ENCODE measurements at places on chromosomes 13 and 19.
A peak's percentile ranks its signal among the peaks of the same experiment; 100 is the strongest.

GRCh38 chr13:95552539-95553441 lies at the start of gene CLDN10:
Gene CLDN10, plus strand, starts transcription at chr13:95552720. Its CDS starts 34 bp downstream, at chr13:95552754.
- DNase-seq: no peak

- DNase-seq: no peak
Measured at GRCh38 chr19:35755550-35756376, 1.1 kb downstream of the HSPB6 start.

DNA sequence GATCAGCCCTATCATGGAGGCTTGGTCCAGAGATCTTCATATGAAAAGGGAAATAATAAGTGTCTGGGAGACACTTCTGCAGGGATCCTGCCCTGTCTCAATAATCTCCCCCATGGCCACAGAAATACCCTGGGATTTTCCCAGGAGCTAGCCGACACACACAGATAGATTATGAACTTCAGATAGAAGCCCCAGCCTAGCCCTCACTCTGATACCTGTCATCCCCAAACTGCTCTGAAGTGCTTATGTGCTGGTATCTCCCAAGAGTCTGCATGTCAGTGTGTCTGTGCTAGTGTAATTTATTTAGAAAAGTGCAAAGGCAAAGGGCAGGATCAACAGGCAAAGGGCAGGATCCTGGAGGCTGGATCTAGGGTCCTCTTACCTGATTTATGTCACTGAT lies 38.7 kb upstream of the ZNF766 start:
- no peak for DNase-seq

DNA sequence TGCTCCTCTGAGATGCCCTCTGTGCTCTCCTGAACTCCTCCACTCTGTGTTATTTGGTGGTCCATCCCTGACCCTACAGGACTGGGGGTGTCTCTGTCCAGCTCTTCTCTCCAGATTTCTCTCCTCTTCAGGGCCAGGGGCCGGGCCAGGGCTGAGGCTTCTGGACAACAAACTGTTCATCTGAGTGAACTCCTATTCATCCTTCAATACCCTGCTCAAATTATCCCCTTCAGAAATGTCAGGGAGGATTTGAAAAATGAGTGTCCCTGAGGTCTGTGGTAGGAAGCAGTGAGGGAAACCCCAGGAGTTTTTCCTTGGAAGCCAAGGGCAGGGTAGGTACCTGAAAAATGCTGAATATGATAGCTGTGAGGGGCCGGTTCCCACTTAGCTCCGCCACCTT lies 7.6 kb downstream of the PDE4C start:
- no peak for DNase-seq

DNA sequence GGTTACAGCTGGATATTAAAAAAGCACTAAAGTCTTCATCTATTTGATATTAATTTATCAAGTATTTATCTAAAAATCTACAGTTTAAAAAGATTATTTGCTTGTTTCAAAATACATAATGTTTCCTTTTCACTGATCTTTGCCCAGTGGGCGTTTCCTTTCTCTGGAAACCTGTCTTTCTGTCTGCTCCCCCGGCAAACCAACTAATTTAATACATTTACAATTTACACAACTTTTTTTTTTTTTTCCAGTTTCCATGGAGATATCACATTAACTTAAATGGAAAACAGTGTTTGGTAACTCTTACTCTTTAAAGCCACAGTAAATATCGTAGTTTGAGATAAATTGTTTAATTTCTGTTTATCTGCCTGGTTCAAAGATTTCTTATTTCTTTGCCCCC lies 5.3 kb downstream of the GPC6 start:
- no peak for DNase-seq

DNA sequence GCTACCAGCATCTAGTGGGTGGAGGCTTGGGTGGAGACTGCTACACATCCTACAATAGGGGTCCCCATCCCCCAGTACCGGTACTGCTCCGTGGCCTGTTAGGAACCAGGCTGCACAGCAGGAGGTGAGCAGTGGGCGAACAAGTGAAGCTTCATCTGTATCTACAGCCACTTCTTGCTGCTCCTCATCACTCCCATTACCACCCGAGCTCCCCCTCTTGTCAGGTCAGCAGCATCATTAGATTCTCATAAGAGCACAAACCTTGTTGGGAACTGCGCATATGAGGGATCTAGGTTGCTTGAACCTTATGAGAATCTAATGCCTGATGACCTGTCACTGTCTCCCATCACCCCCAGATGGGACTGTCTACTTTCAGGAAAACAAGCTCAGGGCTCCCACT lies 37.0 kb downstream of the NWD1 start:
- DNase-seq: no peak

- no peak for DNase-seq
Measured at GRCh38 chr19:29678484-29679106, 13.3 kb downstream of the PLEKHF1 start.

GRCh38 chr13:30615481-30615865 lies 2.2 kb upstream of the USPL1 start:
- peak; percentile 55 for DNase-seq

DNA sequence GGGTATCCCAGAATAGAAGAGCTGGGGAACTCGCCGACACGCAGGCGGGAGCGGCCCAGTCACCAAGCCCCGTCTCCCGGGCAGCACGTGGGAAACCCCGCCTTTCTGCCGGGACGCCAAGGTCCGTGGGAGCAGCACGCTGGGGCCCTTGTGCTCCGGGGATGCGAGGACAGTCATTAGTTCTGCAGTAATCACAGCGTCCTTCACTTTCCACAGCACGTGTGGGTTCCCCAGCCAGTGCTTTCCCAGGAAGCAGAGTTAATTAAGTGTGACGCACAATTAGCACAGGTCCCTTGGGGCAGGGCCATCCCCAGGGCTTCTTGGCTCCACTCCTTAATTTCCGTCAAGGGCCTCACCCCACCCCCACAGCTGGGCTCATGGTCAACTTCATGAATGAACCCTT lies 64.3 kb upstream of the C13orf46 start:
- no peak for DNase-seq

- no peak for DNase-seq
Measured at GRCh38 chr13:78024996-78025395, 106.4 kb upstream of the EDNRB start.

DNA sequence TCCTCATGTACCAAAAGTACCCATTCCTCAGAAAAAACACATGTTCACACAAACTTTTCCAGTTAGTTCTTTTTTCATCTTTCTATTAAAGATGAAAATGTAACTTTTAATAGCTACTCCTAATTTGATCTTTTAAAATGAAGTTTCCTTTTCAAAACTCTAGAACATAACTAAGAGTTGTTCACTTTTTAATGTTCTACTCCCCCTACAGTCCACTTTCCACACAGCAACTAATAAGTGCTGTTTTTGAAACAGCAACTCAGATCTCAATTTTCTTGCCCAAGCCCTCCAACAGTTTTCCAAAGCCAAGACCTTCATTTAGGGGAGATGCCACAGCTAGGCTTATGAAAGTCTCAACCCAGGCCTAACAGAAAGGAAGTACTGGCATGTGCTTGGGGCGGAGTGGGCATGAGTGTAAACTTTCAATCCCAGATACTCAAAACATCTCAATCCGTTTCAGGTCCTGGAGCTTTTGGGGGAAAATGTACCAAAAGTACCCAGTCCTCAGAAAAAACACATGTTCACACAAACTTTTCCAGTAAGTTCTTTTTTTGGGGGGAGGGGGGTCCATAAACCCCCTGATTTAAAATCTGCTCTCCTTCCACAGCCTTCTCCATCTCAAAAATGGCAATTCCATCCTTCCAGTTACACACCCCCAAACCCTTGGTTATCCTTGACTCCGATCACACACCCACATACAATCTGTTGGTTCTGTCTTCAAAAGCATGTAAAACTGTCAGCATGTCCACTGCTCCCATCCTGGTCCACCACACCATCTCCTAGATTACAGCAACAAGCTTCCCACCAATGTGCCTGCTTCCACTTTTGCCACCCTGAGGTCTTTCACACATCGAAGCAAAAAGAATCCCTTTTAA lies 2.0 kb downstream of the FBL start:
- DNase-seq: peak; percentile 38

DNA sequence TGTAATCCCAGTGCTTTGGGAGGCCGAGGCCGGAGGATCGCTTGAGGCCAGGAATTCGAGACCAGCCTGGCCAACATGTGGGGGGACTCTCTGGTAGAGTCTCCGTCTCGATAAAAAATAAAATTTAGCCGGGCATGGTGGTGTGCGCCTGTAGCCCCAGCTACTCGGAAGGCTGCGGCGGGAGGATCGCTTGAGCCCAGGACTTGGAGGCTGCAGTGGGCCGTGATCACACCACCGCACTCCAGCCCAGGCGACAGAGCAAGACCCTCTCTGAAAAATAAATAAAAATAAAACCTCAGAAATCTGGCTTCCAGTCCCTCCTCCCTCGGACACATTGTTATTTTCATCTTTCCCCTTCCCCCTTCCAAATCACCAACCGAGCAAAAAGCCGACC lies 332 bp downstream of the IRGQ start:
- DNase-seq: no peak

- peak; percentile 98 for DNase-seq
Measured at GRCh38 chr19:45584332-45585157, at the start of gene OPA3. Gene OPA3, minus strand, starts transcription at chr19:45584802. Its CDS starts 38 bp downstream, at chr19:45584764.

- DNase-seq: no peak
Measured at GRCh38 chr13:27336014-27336673, 65.5 kb downstream of the RASL11A start.

- DNase-seq: no peak
Measured at GRCh38 chr13:107003911-107004310, 436.0 kb upstream of the ARGLU1 start.

DNA sequence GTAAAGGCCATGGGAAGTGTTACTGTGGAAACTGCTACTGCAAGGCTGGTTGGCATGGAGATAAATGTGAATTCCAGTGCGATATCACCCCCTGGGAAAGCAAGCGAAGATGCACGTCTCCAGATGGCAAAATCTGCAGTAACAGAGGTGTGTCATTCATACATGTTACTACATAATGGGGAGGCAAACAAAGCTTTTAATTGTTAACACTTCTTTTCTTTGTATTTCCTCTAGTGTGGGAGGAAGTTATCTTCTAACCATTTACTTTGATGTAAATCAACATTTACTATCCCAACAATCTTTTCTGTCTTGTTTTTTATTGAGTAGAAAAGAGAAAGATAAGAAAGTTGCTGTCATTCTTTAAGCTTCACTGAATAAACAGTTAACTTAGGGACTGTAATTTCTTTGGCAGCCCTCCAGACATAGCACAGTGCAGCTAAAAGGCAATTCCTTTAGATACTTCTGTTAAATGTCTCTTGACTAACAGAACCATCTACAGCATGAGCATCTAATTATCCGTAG lies 126.9 kb downstream of the ITGBL1 start:
- peak; percentile 83 for DNase-seq

DNA sequence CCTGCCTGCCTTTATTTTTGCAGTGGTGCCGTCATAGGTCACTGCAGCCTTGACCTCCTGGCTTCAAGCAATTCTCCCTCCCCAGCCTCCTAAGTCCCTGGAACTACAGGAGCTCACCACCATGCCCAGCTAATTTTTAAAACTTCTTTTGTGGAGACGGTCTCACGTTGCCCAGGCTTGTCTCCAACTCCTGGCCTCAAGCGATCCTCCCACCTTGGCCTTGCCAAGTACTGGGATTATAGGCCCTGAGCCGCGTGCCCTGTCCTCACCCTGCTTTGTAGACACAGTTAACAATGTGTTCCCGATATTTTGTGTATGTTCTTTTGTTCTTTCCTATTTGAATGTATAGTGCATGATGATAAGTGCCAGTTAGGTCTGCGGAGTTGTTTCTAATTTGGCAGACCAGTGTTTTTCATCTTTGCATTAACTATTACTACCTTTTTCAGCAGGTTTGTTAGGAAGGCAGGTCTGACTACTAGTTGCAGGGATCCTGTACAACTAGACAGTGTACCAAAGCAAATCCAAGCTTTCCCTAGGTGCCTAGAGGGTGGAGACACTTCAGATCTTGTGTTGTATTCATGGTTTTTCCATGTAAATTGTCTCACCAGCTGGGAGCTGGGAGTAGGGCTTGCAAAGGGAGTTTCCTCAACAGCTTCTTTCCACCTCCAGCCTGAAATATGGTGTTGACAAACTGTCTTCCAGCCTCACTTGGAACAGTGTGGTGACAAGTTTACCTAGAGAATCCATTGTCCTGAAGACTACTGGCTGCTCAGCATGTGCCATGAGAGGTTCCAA lies 9.5 kb upstream of the WTIP start:
- no peak for DNase-seq

DNA sequence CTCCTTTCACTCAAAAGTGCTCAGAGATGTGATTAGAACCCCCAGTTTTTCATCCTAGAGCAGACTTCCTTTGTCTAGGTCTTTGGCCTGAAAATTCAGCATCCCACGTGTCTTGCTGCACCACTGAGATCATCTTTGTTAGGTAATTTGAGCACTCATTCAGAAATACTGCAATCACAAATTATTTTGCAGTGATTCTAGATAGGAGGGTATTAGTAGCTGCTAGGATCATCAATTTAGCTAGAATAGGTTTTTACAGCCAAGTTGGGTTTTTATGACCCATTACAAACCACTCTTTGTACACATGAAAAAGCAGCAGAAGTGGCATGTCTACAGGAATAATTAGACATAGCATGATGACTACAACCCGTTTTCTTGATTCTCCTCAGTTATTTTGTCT lies 219.6 kb downstream of the GPC6 start:
- DNase-seq: no peak

- no peak for DNase-seq
Measured at GRCh38 chr19:411723-412355, 2.9 kb upstream of the C2CD4C start.

DNA sequence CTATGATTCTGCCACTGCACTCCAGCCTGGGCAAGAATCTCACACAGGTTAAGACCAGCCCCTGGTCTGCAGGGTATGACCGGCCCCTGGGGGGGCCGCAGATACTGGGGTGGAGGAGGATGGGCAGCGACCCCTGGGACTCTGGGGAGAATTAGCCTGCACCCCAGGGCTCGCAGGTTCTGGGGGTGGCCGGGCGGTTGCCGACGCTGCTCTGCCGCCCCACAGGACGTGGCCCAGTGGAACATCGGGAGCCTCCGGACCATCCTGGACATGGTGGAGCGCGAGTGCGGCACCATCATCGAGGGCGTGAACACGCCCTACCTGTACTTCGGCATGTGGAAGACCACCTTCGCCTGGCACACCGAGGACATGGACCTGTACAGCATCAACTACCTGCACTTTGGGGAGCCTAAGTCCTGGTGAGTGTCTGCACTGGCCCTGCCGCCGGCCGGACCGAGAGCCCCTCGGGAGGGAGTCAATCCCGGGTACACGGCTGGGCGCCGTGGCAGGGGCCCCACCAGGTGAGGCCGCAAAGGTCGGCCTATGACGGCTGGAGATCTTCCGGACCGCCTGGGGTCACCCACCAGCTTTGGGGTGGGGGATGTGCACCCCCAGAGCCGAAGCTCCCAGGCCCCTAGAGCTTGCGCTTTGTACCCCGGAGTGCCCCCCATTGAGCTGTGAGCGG lies 78.5 kb downstream of the KDM4B start:
- no peak for DNase-seq

GRCh38 chr19:47036097-47036651 lies 12.2 kb downstream of the TMEM160 start:
- no peak for DNase-seq

- no peak for DNase-seq
Measured at GRCh38 chr13:21709697-21710096, 38.8 kb downstream of the FGF9 start.

- peak; percentile 27 for DNase-seq
Measured at GRCh38 chr13:26680123-26680450, 80.5 kb downstream of the GPR12 start.

Measured in kidney glomerular epithelial cell (primary cell).